ENCODE measurements at places on chromosomes 11 and 22. TPM values are rescaled to one million over a fixed set of nuclear protein-coding genes. Genes with fewer than 3 reads are reported as not detected.

AIP gene
- 38.7 TPM for total RNA-seq

RASSF10 gene
- 12.1 TPM for total RNA-seq

LRRC74B gene
- total RNA-seq, result not detected

C1QTNF6 gene
- total RNA-seq, result 8.9 TPM

SPTBN2 gene
- 663 TPM for total RNA-seq

SC5D gene
- total RNA-seq, result 31.2 TPM

MARK2 gene
- total RNA-seq, result 87.2 TPM

MRGPRE gene
- total RNA-seq, result not detected

- DNase-seq, result no peak
Observed at GRCh38 chr11:47329987-47330931, 22.2 kb downstream of the MYBPC3 start.

DNA sequence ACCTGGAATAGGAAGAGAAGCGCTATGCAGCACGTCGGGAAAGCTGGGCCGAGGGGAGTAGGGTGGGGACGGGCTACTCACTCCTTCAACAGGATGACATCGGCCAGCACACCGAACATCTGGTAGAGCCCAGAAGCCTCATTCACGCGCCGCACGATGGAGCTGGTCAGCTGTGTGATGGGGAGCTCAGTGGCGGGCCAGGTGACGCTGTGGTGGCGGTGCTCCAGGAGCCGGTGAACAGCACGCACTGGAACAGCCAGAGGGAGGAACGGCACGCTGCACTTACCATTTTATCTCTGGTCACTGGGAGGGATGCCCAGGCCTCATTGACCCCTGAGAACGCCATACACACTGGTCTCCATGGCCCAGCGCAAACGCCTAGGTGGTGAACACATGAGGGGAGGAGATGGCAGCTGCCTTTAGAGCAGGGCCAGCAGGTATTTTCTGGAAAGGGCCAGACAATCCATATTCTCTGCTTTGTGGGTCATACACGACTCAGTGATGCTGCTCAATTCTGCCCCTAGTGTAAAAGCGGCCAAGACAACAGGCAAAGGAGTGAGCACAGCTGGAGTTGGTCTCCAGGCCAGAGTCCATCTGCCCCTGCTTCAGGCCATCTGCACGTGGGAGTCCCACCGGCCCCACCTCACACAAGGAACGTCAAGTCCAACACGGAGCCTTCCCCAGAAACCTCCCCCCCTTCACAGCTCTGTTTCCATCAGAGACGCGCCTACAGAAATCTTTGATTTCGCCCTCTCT lies 8.8 kb downstream of the FOXRED2 start:
- no peak for DNase-seq

DNA sequence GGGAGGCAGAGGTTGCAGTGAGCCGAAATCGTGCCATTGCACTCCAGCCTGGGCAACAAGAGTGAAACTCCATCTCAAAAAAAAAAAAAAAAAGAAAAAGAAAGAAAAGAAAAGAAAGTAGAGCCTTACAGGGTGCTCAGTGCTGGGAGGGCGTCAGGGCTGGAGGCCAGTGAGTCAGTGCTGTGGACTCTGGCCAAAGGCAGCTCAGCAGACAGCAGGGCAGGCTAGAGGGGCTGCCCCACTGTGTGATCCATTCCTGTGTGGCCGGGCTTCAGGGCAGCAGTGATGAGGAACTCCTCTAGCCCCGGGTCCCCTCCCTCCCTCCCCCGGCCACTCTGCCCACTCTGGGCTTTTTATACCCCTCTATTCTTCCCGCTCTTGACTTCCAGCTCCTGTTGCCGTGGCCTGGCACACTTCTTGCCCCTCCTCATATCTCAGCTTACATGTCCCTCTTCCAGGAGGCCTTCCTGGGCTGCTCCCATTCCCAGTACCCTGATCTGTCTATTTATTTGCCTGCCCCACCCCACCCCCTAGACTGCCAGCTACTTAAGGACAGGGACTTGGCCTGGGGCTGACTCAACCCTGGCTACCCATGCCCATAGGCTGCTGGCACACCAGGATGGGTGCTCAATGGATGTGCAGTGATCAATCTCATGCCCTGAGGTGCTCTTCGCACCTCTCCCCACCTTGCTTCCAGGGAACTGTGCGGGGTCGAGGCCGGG lies 10.1 kb downstream of the SYT12 start:
- DNase-seq, result no peak

DNA sequence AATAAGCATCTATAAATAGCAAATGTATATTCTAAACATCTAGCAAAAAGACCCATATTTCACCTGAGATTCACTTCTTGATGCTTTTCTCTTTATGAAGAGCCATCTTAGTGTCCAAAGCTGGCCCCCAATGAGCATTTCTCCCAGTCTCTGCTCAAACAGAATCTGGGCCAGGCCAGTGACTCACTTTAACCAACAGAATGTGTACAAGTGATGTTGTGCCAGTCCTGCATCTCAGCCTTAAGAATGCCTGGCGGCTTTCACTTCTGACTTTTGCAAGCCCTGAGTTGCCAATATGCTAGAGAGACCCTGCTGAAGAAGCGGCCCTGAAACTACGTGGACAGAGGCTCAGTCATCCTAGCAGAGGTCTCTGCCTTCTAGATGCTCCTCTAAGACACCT lies 6.9 kb upstream of the COPB1 start:
- no peak for DNase-seq

GRCh38 chr11:109023036-109023435 lies 358.2 kb downstream of the DDX10 start:
- DNase-seq, result no peak

DNA sequence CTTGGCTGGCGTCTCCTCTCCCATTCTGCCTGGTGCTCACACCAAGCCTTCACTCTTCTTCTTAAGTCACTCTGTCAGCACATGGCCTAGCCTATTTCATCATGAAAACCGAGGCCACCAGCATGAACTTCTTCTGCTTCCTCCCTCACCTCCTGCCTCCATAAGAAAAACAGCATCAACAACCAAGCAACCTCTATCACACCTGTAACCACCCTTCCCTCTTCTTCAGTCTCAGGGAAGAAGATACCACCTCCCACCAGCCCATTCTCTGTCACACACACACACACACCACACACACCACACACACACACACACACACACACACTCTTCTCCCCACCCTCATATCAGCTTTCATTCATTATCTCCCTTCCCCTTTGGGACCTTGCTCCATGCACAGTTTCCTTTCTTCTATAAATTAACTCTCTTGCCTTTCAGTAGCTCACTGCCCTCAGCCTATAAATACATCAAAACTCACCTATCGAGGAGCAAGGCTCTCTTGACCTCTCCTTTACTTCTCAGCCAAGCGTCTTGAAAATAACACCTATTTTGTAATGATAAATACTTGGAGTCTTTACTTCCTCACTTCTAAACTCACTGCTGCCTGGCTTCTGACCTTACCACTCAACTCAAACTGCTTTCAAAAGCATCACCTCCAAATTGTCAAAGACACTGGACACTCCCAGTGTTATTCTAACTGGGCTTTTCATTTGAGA lies 36.6 kb downstream of the SC5D start:
- no peak for DNase-seq

DNA sequence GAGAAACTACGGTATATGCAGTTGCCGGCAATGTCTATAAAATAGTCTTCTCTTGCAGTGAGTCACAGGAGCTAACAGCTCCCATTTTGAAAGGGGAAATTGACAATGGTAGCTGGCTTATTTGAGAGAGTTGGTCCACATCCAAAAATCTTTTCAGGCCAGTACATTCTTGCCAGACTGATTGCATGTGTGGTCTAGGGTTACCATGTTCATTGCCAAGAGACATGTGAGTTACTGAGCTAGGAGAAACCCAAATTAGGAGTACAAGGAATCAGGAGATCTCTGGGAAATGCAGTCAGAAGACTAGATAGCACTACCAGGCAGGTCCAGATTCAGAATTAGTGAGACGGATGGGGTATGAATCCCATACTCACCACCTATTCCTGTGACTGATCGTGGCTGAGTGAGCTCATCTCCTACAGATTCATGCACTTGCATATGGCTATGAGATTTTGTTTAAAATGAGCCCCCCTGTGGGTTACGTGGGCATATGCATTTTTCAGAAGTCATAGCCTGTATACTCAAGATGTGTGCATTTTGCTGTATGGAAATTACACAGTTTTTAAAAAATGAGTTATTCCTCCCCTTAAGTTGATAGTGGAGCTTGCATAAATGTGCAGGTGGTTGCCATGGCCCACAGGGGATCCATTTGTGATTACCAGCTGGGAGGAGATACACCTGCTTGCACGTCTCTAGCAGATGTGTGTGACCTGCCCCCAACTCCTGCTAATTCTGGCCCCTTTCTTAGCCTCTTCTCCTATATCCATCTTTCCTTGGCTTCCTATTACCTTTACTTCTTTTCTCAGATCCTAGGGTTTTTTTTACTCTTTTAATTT lies 102.7 kb downstream of the COMMD9 start:
- peak; percentile 20 for DNase-seq

DNA sequence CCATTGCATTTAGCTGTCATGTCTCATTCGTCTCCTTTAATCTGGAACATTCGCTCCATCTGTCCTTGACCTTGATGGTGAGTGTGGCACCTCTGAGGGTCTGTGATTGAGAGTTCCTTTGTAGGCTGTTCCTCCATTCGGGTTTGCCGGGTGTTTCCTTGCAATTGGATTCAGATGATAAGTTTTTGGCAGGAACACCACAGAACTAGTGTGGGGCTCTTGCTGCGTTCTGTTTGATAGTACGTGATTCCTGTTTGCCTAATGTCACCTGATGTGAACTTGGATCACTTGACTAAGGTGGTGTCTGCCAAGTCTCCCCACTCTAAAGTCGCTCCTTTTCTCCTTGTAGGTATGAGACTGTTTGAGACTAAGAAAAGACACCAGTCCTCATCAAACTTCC lies 109.7 kb upstream of the TMEM45B start:
- DNase-seq, result no peak

DNA sequence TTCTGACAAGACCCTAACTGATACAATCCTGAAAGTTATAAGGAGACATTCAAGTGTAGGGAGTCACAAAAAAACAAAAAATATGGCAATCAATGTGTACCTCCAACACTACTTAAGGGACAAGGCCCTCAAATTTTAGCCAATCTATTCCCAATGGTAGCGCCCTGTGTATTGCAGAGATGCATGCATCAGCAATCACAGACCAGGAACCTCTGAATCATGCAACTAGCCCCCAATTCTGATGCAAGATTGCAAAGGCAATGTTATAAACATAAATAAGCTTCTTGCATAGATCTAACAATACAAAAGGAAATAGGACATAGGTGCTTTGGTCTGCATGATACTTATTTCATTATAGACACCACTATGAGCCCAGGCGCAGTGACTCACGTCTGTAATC lies 29.7 kb upstream of the SIK2 start:
- no peak for DNase-seq

GRCh38 chr11:63660972-63661371 lies 10.2 kb downstream of the ATL3 start:
- no peak for DNase-seq

GRCh38 chr11:121048464-121049233 lies 24.7 kb downstream of the TBCEL start:
- DNase-seq, result no peak

DNA sequence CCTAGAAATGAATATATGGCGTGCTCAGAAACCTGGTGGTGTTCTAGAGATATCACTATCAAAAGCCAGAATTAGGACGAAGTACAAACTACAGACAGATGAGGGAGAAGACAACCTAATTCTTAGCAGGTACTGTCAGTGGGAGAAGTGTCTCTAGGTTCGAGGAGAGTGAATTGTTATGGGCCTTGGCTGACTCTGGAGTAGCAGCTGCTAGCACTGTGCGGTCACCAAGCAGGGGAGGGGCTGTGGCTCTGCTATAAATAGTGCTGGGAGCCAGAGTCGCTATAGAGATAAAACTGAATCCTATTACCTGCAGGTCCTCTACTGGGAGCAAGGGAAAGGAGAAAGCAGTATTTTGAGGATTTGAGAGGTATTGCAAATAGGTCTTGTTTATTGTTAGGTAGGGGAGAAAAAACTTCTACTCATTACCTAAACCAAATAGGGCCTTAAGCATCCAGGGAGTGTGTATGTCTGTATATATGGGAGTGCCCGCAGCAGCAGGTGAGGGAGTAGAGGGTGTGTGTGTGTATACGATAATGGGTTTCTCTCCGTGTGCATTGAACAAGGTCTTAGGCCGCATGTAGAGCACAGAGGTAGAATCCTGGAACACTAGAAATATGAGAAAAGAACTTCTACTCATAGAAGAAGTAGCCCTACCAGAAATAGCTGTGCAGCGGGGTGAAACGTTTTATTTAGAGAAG lies 2.2 kb downstream of the MADD start:
- no peak for DNase-seq

- no peak for DNase-seq
Observed at GRCh38 chr22:17110791-17111550, 10.2 kb downstream of the TMEM121B start.

DNA sequence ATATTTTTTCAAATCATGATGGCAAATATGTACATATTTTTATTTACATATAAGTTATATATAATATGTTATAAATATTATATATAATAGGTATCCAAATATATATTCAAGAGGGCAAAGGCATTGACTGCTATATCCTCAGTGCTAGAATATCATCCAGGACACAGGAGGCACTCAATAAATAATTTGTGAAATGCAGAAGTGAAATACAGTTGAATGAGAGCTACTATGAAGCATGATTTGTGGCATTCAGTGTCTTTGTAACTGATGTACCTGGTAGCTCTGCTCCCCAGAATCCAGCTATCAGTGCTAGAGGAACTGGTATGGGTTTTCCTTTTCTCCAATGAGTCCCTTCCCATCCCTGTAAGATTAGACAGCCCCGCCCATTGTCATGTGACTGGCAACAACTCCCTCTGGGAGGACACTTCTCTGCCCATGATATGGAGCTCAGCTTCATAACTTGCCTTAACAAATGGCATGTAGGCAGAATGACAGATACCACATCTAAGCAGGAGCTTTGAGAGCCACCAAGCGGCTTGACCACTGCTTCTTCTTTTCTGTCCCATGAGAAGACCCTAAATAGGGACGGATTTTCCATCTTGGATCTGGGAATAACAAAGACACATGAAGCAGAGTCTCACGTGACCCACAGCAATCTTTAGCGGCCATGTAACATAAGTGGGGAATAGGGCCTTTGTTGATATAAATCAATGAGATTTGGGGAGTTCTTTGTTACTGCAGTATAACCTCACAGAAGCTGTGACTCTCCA lies 10.2 kb upstream of the CD82 start:
- no peak for DNase-seq

GRCh38 chr11:28346209-28346608 lies 238.0 kb downstream of the METTL15 start:
- DNase-seq, result no peak

DNA sequence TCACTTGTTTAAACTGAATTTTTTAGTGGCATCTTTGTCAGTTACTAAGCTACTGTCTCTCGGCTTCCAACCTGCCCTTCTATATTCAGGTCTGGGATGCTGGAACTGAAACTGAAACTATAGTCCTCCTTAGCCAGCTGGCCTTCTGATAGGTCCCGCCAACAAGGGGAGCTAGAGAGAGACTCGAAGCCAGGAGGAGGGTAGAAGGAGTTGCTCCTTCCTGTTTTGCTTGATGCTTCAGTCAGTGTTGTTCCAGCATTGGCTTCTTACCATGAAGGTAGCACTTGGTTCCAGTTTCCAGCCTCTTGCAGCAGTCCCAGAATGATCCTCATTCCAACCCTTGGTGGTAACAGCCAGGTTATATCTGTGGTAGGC lies 32.9 kb upstream of the HORMAD2 start:
- DNase-seq, result peak; percentile 45

Measured in lower leg skin (tissue), 4 donors.